ENCODE measurements at places on chromosomes 12 and 14. TPM values are rescaled to one million over a fixed set of nuclear protein-coding genes. Genes with fewer than 3 reads are reported as not detected.

DNA sequence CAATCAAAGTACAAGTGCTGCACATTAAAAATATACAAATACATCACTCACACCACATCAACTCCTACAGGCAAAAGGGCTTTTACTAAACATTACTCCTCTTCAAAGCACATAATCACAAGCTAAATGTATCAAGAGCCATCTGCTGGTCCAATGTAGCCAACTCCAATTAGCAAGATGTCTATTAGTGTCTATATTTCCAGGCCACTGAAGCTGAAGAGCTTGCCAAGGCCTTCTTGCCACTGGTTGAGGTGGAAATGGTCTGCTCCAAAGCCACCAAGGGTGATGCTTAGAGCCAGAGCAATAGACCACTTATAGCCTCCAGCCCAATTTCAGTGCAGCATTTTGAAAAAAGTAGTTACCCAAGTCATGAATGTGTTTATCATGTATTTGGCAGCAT, 54.4 kb downstream of the RASSF9 start:
- DNase-seq = peak; percentile 20

Gene IFNG-AS1
- not detected for polyA plus RNA-seq

GRCh38 chr12:3553221-3553620, 62.2 kb downstream of the PRMT8 start:
- DNase-seq = peak; percentile 22

GRCh38 chr12:123337070-123337469, 27.6 kb downstream of the SBNO1 start:
- no peak for DNase-seq

- no peak for DNase-seq
Measured at GRCh38 chr12:44431647-44432343, 444.3 kb downstream of the NELL2 start.

Gene TSPAN9
- 4.1 TPM for polyA plus RNA-seq

Measured in stomach (tissue), 19 donors.